ENCODE measurements at places on chromosomes 12 and 14.
A peak's percentile ranks its signal among the peaks of the same experiment; 100 is the strongest.

GRCh38 chr12:89062996-89063395, 289.3 kb downstream of the DUSP6 start:
- no peak for DNase-seq

DNA sequence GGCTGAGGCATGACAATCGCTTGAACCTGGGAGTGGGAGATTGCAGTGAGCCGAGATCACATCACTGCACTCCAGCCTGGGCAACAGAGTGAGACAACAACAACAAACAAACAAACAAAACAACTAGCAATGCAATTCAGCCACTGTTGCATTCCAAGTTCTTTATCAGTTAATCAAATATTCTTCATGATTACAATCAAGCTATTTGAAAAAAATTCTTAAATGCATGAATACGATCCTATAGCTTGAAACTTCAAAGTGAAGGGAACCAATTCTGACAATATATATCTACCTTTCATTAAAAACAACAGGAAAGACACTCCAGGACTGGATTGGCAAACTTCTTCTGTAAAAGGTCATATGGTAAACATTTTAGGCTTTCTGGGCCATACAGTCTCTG, 31.3 kb upstream of the OTX2 start:
- no peak for DNase-seq

GRCh38 chr12:89695830-89696229, 12.8 kb downstream of the ATP2B1 start:
- DNase-seq, result no peak

GRCh38 chr14:53409969-53410368, 256.8 kb upstream of the DDHD1 start:
- DNase-seq, result no peak

- no peak for DNase-seq
Observed at GRCh38 chr12:59407799-59408198, 188.0 kb upstream of the SLC16A7 start.

- no peak for DNase-seq
Observed at GRCh38 chr12:29543036-29543435, 45.5 kb upstream of the OVCH1 start.

DNA sequence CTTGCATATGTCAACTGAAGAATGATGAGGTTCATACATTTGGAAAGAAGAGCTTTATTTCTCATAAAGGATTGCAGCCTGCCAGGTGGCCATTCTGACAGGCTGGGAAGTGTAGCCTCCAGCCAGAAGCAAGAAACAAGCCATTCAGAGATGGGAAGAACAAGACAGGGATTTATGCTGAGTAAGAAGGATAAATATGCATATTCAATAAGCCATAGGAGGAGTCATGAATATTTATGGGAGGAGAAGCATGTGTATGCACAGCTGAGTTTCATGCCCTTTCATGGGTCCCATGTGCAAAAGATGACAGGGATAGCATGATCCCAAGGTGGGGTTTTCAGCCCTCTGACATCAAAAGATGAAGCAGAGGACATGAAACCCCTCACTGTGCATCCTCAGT, 269.8 kb downstream of the TMEM132C start:
- no peak for DNase-seq

GRCh38 chr14:61321385-61322010, at the start of gene PRKCH:
TSS of gene PRKCH (plus strand) at chr14:61321579. CDS start at chr14:61322102, 523 bp downstream.
- DNase-seq, result peak; percentile 51

Measured in NCI-H510A treated with DMSO at 0.1 percent for 48 hours (cell line).